Retinal pigment epithelial cell (primary cell): ENCODE measurements at places on chromosomes 3 and 15.

DNA sequence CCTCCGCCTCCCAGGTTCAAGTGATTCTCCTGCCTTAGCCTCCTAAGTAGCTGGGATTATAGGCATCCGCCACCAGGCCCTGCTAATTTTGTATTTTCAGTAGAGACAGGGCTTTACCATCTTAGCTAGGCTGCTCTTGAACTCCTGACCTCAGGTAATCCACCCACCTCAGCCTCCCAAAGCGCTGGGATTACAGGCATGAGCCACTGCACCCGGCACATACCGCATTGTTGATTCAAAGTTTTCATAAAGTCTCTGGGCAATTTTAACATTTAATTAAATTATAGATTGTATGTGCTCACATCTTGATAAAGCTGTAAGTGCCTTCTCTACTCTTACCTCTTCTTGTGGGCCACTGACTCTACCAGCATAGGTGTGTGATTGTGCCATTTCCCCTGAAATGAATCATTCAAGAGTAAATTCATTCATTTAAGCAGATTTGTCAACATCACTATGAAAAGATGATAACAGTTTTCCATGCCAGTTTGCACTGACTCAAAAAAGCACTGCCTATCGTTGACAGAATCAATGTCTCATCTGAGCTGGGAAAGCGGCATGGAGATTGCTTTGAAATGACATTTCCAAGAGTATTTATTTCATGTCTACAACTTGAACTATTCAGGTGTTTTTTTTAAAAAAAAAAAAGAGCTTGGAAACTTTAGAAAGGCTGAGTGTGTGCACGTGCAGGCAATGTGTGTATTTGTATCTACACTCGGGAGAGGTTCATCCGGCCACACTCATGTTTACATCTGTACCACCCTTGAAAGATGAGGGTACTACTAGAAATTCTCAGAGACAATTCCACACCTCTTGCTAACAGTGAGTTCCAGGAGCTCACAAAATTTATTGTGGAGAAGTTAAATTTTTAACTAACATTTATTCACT lies 3.5 kb downstream of the BCL2A1 start:
- no peak for DNase-seq

DNA sequence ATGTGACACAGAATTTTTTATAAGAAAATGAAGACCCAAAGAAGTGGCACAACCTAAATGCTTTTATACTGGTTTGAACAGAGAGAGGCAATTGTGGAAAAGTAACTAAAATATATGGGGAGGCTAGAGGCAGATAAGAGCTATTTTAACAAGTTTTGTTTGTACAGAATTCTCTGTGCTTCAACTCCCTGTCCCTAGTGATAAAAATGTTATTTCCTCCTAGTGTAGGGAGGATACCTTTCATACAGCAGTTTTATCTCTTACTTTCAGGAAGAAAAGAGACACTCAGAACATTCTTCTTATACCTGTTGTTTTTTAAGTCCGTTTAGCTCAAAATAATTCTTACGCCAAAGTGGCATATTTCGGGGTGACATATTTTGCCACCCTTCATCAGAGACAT lies 21.2 kb upstream of the ZNF639 start:
- no peak for DNase-seq

DNA sequence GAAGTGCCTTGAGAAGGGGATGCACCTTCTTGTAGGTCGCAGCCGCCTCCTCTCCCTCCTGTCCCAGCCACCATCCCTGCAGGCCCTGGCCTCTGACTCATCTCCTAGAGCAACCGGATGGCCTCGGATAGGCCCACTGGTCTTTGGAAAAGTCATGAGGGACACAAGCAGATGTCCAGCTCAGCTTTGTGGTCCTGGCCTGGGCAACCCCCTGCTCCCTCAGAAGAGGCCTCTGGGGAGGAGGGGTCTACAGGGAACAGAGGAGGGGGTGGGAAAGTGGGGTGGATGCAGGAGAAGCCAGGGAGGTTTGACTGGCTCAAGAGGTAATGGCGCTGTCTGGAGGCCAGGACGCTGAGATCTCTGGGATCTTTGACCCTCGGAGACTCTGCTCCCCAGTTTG lies 259.2 kb upstream of the TLE3 start:
- no peak for DNase-seq

- no peak for DNase-seq
Observed at GRCh38 chr15:63517202-63517601, 12.8 kb downstream of the USP3 start.

DNA sequence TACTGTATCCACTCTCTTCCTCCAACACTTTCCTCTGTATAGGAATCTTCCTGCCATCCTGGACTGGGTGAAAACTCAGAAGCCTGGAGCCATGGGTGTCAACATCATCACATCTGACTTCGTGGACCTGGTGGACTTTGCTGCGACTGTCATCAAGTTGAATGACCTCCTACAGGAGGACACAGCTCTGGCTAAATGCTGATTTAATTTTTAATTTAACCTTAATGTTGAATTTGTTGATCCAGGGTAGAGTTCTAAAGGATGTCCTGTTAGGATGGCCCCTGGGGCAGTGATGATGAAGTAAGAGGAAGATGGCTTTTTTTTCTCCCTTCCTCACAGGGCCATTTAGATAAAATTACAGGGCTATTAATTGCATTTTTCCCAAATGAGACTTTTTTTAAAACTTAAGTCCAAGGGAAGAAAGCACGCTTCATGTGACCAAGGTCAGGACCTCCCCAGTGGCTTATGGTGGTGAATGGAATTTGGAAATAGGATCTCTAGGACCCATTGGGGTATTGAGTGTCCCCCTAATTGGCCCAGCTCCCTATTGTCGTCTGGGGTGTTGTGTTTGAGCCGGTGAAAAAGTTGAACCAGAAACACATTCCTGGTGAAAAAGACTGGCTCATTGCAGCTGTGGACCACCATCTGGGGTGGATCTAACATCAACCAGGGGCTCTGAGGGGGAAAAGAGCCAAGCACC lies 125.7 kb upstream of the ZBED2 start:
- DNase-seq: no peak
